Cortex of kidney (tissue), 1 donor: ENCODE measurements at places on chromosomes 12 and 14.

DNA sequence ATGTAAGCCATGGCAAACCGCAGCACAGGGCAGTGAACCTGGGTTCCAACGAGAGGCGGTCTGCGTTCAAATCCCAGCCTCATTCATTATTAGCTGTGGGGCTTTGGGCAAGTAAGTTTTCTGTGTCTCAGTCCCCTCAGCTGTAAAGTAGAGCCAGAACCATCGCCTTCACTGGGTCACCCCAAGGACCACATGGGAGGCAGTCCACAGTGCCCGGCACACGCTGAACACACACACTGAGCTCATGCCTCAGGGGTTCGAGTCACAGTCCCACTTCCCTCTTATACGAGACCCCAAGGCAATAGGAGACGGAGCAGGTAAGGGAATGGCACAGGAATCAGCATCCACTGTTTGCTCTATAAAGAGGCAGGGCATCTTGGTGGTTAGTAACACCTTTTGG is 19.1 kb downstream of the LRTM2 start:
- DNase-seq = no peak

DNA sequence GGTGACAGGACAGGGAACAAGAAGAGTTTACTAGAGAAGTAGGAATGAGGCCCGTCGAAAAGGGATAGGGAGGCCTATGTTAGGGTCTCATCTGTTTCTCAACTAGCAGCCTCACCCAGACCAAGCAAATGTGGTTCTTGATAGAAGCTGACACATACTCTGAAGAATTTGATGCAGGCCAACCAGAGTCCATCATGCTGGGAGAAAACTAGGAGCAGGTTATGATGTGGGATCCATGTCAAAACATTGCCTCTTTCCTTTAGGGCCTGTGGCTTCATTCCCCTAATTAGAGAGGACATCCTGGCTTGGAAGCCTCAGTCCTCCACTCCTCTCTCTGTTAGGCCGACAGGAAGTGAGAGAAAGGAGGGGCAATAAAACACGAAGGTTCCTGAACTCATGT is 122.8 kb downstream of the NTF3 start:
- DNase-seq = no peak

GRCh38 chr14:96635850-96636249 is 133.7 kb downstream of the PAPOLA start:
- DNase-seq = no peak

GRCh38 chr12:89075880-89076540 is 276.3 kb downstream of the DUSP6 start:
- DNase-seq = no peak

DNA sequence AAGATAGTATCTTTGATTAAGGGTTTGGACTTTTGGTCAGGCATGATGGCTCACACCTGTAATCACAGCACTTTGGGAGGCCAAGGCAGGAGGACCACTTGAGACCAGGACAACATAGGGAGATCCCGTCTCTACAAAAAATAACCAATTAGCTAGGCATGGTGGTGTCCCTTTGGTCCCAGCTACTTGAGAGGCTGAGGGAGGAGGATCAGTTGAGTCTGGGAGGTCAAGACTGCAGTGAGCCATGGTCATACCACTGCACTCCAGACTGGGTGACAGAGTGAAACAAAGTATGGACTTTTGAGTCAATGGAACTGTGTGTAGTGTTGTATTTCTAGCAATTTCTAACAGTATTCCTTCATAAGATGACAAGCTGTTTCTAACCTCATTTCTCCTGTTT is 38.7 kb upstream of the CCDC88C start:
- DNase-seq = no peak

DNA sequence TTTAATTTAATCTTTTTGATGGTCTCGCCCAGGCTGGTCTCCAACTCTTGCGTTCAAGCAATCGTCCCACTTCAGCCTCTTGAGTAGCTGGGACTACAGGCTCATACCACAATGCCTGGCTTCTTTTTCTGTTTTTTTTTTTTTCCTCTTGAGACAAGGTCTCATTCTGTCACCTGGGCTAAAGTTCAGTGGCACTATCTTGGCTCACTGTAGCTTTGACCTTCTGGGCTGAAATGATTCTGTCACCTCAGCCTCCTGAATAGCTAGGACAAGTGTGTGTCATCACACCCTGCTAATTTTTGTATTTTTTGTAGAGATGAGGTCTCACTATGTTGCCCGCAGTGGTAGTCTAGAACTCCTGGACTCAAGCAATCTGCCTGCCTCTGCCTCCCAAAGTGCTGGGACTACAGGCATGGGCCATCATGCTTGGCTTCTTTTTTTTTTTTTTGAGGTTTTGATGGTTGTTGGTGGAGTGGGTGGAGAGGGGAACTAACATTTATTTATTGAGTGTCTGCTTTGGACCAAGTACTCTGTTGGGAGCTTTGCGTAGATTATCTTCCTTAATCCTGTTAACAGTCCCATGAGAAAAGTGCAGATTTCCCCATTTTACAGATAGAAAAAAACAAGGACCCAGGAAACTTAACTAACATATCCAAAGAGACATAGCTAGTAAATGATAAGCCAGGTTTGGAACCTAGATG is 102.0 kb downstream of the DIP2B start:
- DNase-seq = no peak

- no peak for DNase-seq
Measured at GRCh38 chr14:31045501-31046080, 19.4 kb upstream of the STRN3 start.

DNA sequence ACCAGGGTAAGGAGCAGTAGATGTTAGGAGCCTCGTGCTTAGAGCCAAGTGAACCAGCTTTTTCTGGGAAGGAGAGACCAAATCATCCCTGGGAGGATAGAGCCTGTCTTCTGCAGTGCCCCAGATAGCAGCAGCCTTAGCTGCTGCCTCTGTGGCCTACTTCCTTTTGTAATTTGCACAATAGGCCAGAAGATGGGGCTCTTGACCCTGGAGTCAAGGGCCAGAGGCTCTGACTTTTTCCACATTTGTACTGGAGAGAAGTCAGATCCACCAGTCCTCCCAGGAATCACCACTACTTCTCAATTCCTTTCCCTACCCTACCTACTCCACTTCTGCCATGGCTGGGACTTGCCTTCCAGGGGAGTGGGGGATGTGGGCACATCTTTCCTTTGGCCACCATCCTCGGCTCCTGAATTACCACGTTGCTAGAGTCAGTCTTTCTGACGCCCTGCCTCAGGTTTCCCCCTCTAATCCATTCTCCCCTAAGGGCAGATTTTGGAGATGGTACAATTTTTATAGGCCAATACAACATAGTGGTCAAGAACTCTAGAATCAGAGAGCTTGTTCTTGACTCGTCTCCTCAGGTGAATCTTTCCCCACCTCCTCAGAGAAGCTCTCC is 3.3 kb upstream of the SLC4A8 start:
- DNase-seq = no peak

DNA sequence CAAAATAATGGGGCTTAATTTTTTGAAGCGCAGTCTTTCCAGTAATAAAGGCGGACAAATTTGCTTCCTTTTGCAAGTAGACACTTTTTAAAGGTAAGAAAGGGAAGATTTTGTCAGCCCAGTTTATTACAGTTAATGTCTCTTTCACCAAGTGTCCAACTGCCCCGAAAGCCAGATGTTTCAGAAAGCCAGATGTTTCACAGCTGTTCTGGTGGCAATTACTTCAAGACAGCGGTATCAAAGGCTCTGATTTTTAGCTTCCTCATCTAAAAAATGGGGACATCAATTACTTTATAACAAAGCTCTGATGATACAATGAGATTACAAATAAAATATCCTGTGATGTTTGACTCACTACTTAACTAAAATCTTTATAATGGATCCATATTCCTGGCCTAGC is 1.0 kb downstream of the WBP11 start:
- no peak for DNase-seq

- DNase-seq = no peak
Measured at GRCh38 chr14:69956970-69957369, 77.8 kb downstream of the SMOC1 start.

DNA sequence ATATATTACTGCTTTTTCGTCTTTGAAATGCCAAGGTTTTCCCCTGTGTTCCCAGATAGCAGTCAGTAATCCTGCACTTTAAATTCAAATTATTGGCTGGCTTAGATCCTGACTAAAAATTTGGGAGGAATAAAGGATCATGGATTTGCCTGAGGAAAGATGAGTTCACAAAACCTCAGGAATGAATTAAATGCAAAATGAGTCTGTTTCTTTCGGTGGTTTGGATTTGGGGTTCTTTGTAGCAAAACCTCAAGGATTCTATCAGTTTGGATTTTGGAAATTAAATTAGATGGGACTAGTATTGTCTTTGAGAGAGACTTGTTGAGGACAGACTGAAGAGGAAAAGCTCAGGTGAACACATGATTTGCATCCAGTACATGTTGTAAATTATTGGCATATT is 36.1 kb downstream of the PPFIBP1 start:
- DNase-seq = no peak

- DNase-seq = no peak
Measured at GRCh38 chr14:20489093-20489994, 16.0 kb upstream of the RNASE10 start.

GRCh38 chr14:28661171-28661772 is 105.3 kb upstream of the FOXG1 start:
- no peak for DNase-seq

DNA sequence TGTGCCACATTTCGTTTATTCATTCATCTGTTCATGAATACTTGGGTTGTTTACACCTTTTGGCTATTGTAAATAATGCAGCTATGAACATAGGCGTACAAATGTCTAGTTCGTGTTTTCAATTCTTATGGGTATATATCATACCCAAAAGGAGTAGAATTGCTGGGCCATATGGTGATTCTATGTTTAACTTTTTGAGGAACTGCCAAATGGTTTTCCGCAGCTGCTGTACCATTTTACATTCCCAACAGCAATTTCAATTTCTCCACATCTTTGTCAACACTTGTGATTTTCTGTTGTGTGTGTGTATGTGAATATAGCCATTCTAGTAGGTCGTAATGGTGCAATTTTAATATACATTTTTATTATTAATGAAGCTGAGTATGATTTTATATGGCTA is 326.2 kb downstream of the ETNK1 start:
- no peak for DNase-seq

DNA sequence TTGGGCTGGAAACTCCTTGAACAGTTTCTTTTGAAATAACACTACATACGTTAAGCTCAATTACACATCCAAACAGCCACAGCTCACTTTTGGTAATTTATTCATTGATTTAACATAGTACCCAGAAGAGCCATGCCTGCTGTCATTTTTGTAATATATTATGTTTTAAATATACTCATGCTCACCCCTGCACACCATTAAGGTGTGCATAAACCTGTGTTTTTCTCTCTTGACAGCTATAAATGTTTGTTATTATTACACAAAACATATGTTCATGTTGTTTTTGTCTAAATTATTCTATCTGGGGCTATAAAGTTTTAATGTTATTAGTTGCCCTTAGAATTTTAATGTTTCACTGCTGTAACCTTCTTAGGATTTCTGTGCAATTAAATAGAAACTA is 296.1 kb downstream of the AKAP6 start:
- no peak for DNase-seq

- DNase-seq = no peak
Measured at GRCh38 chr12:58919231-58920101, 838 bp downstream of the LRIG3 start.

- DNase-seq = no peak
Measured at GRCh38 chr12:31218203-31219025, 107.5 kb downstream of the SINHCAF start.

DNA sequence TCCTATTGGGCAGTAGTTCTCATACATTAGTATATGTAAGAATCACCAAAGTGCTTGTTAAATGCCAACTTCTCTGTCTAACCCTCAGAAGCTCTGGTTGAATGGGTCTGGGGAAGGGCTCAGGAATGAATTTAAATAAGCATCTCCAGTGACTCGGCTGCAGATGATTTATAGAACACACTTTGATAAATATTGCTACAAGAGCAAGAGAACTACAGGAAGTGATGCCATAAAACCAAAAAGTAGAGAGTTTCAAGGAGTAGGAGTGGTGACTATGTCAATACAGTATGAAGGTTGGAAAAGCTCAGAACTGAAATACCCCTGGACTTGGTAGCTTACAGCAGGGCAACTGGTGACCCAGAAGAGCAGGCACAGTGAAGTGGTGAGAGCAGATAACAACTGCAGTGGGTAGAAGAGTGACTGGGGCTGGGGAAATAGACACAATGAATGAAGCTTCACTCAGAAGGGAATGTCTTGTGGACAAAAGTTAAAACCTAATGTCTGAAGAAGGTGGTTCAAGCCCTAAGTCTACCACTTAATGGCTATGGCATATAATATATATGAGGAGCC is 8.0 kb upstream of the PLEKHA5 start:
- no peak for DNase-seq

DNA sequence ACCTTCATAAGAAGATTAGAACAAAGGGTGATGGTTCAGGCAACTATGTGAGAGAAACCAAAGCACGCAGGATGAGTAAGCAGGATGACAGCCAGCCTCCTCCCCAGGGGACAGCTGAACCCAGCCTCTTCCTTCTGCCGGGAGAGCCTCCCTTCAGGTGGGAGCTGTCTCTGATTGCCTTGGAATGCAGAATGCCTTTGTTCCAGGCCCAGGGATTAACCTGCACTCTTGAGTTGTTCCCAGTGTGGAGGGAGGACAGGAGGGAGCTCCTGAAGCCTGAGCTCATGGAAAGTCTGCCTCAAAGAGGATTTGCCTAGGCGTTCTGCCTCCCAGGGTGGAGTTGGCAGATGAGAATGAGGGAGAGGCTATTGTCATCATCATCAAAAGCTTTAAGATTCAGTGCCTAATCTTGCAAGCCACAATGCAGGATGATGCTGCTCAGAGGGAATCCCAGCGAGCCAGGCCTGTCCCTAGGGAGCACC is 3.6 kb upstream of the KRT6A start:
- no peak for DNase-seq

- DNase-seq = no peak
Measured at GRCh38 chr12:72274931-72275330, 2.8 kb downstream of the TRHDE start.

DNA sequence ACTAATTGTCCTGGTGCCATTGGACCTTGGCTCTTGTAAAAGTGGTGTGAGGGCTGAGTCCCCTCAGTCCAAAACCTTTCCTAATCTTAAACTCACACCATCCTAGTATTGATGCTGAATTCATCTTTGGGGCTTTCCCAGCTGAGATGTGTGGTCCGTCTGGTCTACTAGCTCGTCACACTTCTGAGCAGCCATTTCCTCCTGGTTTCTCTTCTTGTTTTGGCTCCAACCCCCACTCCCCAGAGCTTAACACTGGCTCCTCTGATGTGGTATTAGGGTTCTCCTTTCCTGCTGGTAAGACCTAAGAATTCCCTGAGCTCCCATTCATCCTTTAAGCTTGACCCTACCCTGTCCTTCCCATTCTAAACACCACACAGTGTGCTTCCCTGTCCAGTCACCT is 900.6 kb downstream of the VRK1 start:
- no peak for DNase-seq
